ENCODE measurements at places on chromosomes 16 and 17. TPM values are rescaled to one million over a fixed set of nuclear protein-coding genes. Genes with fewer than 3 reads are reported as not detected.

Gene ABCA5
- 12.6 TPM for total RNA-seq

Gene RNPS1
- 85.7 TPM for total RNA-seq

Gene WNT9B
- total RNA-seq = under 0.01 TPM

Gene AMFR
- 302 TPM for total RNA-seq

Gene KANSL1
- total RNA-seq = 171 TPM

Gene RABEP1
- total RNA-seq = 37.4 TPM

Gene HES7
- total RNA-seq = not detected

Gene ARHGDIA
- 181 TPM for total RNA-seq

Gene IL17C
- not detected for total RNA-seq

Gene OR2C1
- total RNA-seq = not detected

Gene TOB1
- total RNA-seq = 13.5 TPM

Gene CTRB2
- total RNA-seq = not detected

Gene HS3ST3B1
- 7.4 TPM for total RNA-seq

Gene PRAC2
- total RNA-seq = not detected

Gene KRTAP4-4
- total RNA-seq = not detected

Gene TSNAXIP1
- 0.32 TPM for total RNA-seq

Gene MT1E
- total RNA-seq = 21.6 TPM

Gene TBX4
- total RNA-seq = not detected

Gene PYDC1
- total RNA-seq = not detected
